ENCODE measurements at places on chromosomes 2 and 18.

DNA sequence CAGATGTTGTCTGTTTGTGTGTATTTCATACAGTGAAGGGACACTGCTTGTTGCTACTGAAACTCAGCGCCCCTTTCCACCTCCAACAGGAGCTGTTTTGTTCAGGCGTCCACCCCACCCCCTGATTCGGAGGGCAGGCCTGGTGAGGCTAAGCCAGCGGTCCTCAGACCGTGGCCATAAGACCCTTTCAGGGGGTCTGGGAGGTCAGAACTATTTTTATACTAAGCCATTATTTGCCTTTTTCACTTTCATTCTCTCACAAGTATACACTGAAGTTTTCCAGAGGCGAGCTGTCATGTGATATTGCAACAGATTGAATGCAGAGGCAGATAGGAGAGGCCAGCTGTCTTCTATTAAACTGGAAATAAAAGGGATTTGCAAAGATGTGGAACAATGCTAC lies 39.7 kb upstream of the IGFBP5 start:
- DNase-seq, result no peak

GRCh38 chr2:240632306-240632721 lies 7.0 kb downstream of the GPR35 start:
- DNase-seq, result no peak

DNA sequence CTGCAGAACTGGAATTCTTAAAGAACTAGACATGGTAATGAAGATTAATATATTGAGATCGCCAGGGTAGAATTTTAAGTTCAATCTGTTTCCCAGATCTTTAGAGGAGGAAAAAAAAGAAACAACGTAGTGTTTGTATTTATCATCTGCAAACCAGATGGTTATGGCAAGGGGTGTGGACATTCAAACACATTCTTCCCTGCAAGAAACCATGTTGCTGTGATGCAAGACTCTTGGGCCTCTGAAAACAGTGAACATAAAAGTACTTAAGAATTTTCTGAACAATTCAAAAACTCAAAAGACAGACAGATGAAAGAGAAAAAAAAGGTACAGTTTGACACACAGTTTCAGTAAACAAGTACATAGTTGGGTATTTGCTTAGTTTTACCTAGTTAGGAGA lies 35.6 kb downstream of the COL5A2 start:
- no peak for DNase-seq

- DNase-seq, result no peak
These were observed 111.3 kb downstream of the TSN start for GRCh38 chr2:121866789-121867188.

DNA sequence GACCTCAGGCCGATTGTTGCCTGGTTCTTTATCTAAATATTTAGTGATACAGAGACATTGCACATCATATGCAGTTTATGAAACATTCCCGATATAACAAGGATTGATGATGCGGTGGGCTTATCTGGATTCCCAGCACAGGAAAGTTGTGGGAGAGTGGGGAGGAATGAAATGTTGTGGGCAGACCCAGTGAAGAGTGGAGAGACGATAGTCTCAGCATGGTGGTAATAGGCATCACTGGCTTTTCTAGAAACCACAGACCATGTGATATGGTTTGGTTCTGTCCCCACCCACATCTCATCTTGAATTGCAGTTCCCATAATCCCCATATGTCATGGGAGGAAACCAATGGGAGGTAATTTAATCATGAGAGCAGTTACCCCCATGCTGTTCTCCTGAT lies 34.8 kb upstream of the RND3 start:
- DNase-seq, result no peak
